ENCODE measurements at places on chromosomes 12 and 14.

GRCh38 chr12:12608557-12608957 lies 3.1 kb upstream of the CREBL2 start:
- peaks cover 14% of the 10 kb centered on the region for H3K4me1 ChIP-seq
- no peak overlapping the region for H3K4me3 ChIP-seq
- DNase-seq = no peak
- H3K36me3 ChIP-seq = peaks cover 6% of the 10 kb centered on the region
- peaks cover 8% of the 10 kb centered on the region for H3K27me3 ChIP-seq

- peaks cover 19% of the 10 kb centered on the region for H3K4me1 ChIP-seq
- peaks cover 12% of the 10 kb centered on the region for H3K36me3 ChIP-seq
- peak; percentile 55 for DNase-seq
- peaks cover 55% of the 10 kb centered on the region for H3K27me3 ChIP-seq
- no peak overlapping the region for H3K27ac ChIP-seq
These were observed 777 bp downstream of the ASCL1 start for GRCh38 chr12:102958073-102958829.

- no peak overlapping the region for H3K4me3 ChIP-seq
- H3K27ac ChIP-seq = no peak overlapping the region
- peaks cover 12% of the 10 kb centered on the region for H3K27me3 ChIP-seq
- H3K4me1 ChIP-seq = peaks cover 4% of the 10 kb centered on the region
- peaks cover 6% of the 10 kb centered on the region for H3K36me3 ChIP-seq
These were observed 35.4 kb downstream of the NOC4L start for GRCh38 chr12:132179431-132180362.

GRCh38 chr14:75283833-75284563 lies 5.4 kb downstream of the FOS start:
- peaks cover 29% of the 10 kb centered on the region for H3K27me3 ChIP-seq
- H3K27ac ChIP-seq = no peak overlapping the region
- no peak for DNase-seq
- H3K36me3 ChIP-seq = peaks cover 6% of the 10 kb centered on the region

DNA sequence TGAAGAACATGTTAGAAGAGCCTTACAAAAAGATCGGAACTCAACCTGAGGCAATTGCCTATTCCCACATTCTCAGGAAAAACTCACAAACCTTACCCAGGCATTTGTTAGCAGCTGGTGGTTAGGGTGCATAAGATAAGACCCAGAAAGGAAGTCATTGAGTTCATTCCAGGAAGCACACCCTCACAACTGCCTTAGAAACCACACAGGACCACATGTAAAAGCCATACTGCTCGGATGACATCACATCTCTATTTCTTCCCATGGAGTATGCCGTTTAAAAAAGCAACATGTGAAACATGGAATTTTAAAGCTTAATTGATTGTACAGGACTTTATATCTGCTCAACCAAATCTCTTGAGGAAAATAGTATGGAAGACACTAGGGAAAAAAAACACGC lies 411.2 kb downstream of the DAD1 start:
- peaks cover 30% of the 10 kb centered on the region for H3K4me1 ChIP-seq
- H3K4me3 ChIP-seq = no peak overlapping the region
- no peaks in the 10 kb centered on the region for H3K27me3 ChIP-seq
- peak overlapping the region; percentile 38 for H3K27ac ChIP-seq
- DNase-seq = peak; percentile 22

DNA sequence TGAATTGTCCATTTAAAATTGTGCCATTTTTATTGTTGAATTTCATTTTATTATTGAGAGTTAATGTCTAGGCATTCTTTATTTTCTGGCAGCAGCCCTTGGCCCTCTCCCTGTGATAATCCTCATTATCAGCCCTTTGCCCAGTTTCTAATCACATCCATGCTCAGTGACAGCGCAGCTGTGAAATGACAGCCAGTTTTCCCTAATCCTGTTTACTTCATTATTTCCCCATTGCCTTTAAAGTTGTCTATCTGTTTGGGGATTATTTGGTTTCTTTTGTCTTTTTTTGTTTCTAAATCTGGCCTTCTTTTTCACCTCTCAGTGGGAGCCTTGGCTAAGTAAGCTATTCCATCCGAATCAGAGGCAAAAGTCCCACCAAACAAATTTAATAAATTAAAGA lies 476.9 kb downstream of the SLC6A15 start:
- H3K36me3 ChIP-seq = no peaks in the 10 kb centered on the region
- H3K27ac ChIP-seq = no peak overlapping the region
- H3K4me3 ChIP-seq = no peak overlapping the region
- DNase-seq = no peak

GRCh38 chr12:108641446-108642268 lies 8.0 kb upstream of the SELPLG start:
- H3K4me1 ChIP-seq = peaks cover 52% of the 10 kb centered on the region
- peak overlapping the region; percentile 58 for H3K4me3 ChIP-seq
- DNase-seq = no peak
- peaks cover 38% of the 10 kb centered on the region for H3K36me3 ChIP-seq
- H3K27ac ChIP-seq = peak overlapping the region; percentile 64
- peaks cover 13% of the 10 kb centered on the region for H3K27me3 ChIP-seq

DNA sequence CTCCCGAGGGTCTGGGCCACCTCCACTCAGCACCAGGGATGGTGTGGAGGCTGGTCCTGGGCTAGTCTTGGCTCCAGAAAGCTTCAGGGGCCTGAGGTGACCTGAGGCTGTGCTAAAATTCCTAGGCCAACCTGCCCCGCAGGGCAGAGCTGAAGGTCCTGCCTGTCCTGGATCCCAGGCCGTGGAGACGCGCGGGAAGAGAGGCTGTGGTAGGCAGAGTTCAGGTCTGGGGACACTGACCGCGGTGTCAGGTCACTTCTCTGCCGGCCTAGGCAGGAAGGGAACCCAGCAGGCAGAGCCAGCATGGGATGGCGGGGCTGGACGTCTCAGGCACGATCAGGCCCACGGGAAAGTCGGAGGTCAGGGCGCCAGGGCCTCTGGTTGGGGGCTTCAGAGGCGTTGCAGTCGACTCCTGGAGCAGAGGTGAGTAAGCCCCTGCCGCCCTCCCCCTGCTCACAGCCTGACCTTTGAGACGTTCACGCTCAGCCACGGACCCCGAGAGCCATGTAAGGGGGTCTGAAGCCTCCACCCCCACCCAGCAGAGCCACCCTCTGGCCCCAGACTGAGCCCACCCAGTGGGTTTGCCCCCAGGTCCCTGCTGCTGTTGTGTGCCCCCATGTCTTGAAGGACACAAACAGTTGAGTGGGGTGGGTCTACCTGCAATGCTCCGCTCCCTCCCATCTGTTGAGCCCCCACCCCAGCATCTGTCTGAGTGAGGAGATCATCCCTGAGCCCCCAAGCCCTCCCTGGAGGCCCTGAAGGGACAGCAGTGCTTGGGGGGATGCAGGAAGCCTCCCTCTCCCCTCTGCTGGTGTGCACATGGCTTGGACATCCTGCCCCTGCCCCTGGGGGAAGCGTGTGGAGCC lies 142.7 kb downstream of the KIF26A start:
- peaks cover 8% of the 10 kb centered on the region for H3K36me3 ChIP-seq
- H3K4me3 ChIP-seq = no peak overlapping the region
- H3K4me1 ChIP-seq = no peaks in the 10 kb centered on the region
- DNase-seq = no peak
- peaks cover 3% of the 10 kb centered on the region for H3K27me3 ChIP-seq
- H3K27ac ChIP-seq = no peak overlapping the region
